ENCODE measurements at places on chromosomes 3 and 15.

GRCh38 chr15:92883163-92883875 is 16.8 kb upstream of the CHD2 start:
- peak; percentile 19 for DNase-seq

- DNase-seq, result no peak
These were observed 57.1 kb downstream of the EPHB1 start for GRCh38 chr3:134852132-134852531.

- no peak for DNase-seq
These were observed 26.8 kb upstream of the CPNE9 start for GRCh38 chr3:9676785-9677184.

DNA sequence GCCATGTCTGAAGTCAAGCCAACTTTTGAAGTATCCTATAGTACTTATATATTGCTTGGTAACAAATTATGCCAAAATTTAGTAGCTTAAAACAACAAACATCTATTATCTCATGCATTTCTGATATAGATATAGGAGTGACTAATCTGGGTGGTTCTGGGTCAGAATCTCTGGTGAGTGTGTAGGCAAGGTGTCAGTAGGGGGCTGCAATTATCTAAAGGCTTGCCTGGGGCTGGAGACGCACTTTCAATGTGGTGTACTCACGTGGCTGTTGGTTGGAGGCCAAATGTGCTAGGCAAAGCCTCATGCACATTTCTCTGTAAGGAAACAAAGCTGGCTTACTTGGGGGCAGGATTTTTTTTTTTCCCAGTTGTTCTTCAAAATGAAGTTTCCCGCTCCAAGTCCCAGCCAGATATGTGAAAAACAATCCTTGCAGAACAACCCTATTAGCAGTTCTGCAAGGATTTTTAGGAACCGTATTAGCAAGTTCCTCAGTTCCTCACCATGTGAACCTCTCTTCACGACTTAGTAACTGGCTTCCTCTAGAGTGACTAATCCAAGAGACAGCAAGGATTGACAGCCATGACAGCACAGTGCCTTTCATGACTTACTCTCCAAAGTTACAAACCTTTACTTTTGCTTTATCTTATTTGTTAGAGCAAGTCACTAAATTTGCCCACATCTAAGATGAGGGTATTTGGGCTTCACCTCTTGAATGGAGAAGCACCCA is 25.8 kb downstream of the GREM1 start:
- no peak for DNase-seq

GRCh38 chr3:61793521-61793920 is 232.2 kb downstream of the PTPRG start:
- DNase-seq, result no peak

DNA sequence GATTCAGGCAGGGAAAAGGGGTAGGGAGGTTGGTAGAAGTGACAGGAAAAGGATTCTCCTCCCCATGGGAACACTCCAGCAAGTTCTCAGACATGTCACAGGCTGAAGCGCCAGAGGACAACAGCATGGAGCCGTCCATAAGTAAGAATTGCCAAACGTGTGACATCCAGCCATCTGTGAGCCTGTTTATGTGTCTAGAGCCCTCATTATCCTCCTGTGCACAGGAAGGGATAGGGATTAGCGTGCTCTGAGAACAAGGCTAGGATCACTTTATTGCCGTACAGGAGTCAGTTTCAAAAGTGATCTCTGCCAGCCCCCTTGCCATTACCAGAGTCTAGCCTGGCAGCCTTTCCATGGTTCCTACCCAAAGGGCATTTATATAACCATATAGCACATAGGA is 549.5 kb downstream of the NTRK3 start:
- DNase-seq, result no peak

DNA sequence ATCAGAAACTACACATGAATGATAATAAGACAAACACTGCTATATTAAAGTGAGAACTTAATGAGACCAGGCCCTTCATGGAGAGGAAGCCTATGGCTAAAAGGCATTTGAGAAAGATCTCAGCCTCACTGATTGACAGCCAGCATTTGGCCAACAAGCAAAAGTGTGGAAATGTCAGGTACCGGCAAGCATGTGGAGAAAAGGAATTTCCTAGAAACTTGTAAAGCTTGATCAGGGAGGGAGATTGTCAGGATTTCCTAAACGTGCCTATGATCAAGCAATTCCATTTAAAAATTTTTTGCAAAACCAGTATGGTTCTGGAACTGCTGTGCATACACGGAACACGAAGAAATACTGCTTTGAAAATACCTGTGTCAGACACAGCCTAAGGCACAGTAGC is 220.3 kb upstream of the ATP10A start:
- no peak for DNase-seq

DNA sequence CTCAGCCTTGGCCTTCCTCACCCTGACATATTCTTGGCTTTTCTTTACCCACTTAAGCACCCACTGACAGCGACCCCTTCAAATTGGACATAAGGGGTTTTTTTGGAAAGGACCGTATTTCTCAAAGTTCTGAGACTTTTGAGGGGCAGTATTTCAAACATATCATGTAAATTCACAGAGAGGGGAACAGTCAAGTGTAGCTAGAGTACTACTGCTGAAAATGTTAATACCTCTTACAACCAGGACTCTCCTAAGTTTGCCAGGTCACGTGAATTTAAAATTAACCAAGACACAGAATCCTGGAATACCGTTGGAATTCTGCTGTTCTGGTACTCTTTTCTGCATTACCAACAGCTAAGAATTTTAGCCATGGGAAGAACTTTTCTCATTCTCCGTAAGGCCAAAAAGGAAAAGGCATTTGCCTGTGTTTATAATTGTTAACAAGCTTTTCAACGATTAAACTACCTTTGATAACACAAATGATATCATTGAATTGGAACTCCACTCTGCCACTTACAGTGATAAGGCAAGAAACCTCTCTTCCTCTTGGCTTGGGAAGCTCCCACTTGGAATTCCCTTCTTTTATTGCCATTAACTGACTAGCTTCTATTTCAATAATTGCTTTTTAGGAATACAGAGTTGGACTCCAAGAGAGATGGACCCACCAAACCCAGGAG is 597 bp upstream of the GBE1 start:
- peak; percentile 11 for DNase-seq

DNA sequence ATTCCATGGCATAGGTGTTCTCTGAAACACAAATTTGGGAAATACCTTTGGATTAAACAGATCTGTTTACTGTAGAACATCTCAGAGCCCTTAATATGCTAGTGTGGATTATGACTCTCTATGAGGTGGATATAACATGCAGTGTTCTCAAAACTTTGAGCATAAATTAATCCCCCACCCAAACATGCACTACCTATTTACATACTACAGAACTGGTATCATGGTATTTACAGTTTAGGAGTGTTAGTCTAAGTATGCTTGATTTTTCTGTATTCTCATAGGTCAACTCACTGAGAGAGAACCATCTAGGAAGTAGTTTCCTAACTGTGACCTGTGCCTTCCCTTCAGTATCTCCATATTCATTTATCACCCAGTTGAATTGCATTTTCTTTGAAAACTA is 30.9 kb upstream of the ZNF609 start:
- DNase-seq, result no peak

DNA sequence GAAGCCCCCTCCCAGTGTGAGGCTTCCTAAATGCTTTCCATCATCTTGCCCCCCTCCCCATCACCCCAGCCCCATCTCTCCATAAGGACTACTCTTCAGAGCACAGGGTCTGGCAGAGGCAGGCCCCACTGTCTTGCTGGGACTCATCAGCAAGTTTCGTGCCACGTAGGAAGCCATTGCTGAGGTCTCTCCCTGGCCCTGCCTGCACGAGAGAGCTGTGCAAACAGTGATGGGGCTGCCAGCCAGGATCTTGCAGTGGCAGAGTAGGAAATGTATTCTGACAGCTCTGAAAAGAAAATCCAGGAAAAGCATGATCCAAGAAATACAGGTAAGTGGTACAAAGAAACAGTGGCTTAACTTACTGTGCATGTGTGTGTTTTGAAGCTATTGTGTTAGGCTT is 22.6 kb downstream of the ISL2 start:
- no peak for DNase-seq

GRCh38 chr3:187015903-187016638 is 85.7 kb downstream of the ST6GAL1 start:
- no peak for DNase-seq

GRCh38 chr3:178078953-178079352 is 457.3 kb upstream of the KCNMB2 start:
- DNase-seq, result peak; percentile 16

DNA sequence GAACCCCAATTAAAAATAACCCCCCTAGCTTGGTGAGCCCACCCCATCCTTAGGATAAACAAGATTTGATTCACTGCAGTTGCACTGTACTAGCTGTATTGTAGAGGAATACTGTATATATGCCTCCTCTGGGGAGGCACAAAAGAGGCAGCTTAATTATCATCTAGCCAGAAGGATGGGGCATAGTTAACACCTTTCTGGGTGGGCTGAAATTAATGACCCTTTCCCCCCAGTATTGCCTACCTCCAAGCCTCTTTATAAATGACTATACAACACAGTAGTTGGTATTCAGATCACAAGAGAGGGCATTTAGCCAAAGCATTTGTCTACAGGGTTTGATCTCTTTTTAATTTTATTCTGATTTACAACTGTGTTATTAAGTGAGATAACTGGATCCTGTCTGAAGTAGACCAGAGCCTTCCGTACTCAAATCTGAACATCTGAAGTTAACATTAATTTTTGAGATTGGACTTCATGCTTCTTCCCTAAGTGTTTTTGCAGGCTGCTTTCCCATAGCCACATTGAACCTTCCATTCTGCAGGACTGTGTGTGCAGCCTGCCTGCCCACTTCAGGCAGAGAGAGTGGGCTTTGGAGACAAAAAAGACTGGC is 807.0 kb upstream of the ARRDC4 start:
- no peak for DNase-seq

DNA sequence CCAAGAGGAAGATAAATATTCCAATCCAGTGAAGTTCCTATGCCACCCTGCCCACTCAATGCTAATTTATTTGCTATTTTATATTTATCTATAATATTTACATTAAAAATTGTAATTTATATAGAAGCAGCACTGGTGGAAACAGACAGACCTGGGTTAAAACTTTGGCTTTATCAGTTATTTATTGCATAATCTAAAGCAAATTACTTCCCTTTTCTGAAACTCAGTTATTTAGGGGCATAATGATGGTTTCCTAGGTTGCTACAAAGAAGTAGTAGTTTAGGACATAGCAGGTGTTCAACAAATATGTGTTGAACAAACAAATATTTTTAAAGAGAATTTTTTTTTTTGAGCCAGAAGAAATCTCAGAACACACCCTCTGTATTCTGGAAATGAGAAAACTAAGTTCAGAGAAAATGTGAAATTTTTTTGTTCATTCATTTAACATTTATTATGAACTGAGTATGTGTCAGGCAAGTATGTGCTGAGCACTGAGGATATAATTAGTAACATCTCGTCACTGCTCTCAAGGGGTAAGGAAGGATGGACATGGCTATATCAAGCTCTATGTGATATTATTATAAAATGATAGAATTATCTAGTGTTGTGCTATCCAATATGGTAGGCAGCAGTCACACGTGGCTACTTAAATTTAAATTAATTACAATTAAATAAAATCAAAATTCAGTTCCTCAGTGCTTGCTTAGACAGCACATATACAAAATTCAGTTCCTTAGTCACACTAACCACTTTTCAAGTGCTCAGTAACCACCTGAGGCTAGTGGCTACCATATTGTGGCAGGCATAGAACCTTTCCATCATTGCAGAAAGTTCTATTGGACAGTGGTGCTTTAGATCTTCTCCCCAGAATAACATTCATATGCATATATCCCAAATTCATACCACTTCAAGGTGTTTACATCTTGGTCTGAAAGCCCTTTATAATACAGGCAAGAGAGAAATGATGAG is 7.0 kb upstream of the UBE2Q2 start:
- no peak for DNase-seq

DNA sequence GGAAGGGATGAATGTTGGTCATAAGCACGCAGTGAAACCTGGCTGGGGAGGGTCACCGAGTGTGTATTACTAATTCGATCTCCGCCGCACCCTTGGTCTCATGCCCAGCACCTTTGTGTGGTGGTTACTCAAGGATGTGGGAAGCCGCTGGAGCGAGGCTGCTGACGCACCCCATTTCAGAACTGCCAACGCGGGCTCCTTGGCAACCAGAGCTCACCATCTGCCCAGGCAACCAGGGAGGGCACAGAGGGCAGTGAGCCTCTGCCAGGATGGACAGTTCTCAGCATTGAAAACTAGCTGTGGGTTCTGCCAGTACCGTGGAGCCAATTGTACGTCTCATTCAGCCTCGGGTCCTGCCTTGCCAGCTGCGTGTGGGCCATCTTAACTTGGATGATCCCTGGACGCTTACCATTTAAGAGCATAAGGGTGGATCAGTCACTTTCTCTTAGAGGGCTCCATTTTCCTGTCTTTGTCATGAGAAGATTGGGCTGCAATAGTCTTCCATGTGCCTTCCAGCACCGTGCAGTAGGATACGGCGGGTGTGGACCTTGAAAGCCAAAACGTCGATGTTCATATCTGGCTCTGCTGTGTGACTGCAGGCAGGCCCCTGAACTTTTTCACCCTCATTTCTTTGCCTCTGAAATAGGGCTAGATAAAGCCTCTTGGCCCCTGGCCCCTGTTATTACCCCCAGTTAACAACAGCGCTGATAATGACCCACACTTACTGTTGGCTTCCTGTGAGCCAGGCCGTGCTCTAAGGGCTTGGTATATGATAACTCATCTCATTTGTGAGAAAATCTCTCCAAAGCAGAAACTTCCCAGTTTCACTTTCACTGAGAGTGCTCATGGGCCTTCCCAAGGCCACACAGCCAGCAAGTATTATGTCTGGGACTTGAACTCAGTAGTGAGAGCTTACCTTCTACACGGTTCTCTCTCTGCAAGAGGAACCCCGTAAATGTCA is 238.8 kb downstream of the OPA1 start:
- no peak for DNase-seq

DNA sequence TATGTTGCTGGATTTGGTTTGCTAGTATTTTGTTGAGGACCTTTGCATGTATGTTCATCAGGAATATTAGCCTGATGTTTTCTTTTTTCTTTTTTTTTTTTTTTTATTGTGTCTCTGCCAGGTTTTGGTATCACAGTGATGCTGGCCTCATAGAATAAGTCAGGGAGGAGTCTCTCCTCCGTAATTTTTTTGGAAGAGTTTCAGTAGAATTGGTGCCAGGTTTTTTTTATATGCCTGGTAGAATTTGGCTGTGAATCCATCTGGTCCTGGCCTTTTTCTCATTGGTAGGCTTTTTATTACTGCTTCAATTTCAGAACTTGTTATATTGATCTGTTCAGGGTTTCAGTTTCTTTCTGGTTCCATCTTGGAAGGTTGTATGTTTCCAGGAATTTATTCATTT is 165.8 kb downstream of the VPS8 start:
- no peak for DNase-seq

- peak; percentile 53 for DNase-seq
These were observed 50.6 kb downstream of the SERP1 start for GRCh38 chr3:150495563-150496168.

- no peak for DNase-seq
These were observed 680.8 kb downstream of the SI start for GRCh38 chr3:164397462-164397861.

DNA sequence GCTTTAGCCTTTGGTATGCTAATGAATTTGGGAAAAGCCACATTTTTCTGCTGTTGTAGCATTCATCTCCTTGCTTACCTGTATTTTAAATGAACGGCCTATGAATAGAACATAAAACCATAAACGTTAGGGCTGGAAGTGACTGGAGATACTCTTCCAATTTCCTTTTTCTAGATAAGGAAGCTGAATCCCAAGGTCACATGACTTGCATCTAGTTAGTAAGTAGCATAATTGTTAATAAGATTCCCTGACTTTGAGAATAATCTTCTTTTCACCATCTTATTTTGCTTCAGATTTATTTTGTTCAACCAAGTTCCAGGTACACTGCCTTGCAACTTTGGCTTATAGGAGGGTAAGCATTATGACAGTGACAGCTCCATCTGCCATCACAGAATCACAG is 20.7 kb upstream of the EDEM1 start:
- no peak for DNase-seq

All from AG20443 (cell line).